ENCODE measurements at places on chromosomes 7 and 10.

DNA sequence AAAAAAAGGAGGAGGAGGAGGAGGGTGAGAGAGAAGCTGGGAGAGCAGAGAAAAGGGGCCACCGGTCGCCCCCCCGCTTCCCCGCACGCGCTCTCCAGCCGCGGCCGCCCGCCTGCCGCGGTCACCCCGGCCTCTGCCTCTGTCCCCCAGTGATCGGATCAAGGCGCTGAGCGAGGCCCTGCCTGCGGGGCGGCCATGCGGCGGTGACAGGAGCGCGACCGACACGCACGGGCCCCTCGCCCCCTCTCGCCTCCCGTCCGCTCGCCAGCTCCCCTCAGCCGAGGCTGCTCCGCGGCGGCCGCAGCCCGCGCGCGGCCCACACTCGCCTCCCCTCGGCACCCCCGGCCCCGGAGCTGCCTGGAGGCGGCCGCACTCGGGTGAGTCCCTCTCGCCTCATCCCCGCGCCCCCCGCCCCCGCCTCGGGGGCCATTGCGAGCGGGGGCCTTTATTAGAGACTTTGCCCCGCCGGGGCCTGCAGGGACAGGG is at the start of gene GTF2I:
GTF2I (plus strand) TSS at position 27 of the 486 bp plus-strand sequence. CDS start 31,411 bp downstream, outside the sequence.
- DNase-seq = no peak

DNA sequence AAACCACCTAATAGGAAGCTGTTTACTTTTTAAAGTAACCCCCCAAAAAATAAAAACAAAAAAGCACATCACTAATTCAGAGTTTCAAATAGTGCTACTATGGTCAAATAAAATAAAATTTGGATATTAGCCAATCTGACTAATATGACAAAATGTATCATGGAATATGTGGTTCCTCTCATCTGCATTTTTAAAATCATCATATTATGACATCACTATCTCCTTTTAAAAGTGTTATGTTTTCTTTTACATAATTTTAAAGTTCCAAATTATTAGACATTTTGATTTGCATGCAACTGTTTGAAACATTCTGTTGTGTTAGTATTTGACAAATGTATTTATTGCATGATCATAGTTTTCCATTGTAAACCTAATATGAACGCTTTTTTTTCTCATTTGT is 110.4 kb downstream of the AASS start:
- DNase-seq = no peak

DNA sequence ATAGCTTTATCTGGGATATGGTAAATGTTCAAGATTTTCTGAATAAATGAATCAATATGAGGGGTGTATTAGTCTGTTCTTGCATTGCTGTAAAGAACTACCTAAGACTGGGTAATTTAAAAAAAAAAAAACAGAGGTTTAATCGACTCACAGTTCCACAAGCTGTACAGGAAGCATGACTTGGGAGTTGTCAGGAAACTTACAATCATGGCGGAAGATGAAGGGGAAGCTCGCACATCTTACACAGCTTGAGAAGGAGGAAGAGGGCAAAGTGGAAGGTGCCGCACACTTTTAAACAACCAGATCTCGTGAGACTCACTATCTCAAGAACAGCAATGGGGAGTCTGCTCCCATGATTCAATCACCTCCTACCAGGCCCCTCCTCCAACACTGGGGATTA is 32.5 kb upstream of the OTUD1 start:
- DNase-seq = no peak

DNA sequence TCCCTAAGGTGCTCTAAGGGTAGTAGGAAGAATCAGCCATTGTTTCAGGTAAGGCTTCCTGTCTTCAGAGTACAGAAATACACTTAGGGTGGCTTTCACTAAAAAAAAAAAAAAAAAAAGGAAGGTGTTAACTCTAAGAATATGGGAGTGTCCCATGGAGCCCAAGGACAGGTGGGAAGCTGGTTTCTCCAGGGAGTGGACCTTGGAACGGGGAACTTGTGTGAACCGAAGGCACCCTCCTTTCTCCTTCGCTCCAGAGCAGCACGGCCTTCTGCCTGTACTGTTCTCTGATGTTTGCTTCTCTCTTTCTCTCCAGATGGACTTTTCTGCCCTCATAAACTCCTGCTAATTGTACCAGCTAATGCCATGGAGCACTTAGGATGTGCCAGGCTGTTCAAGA is 6.2 kb downstream of the OPALIN start:
- no peak for DNase-seq

GRCh38 chr10:122475100-122475499 is 13.7 kb downstream of the HTRA1 start:
- DNase-seq = no peak

DNA sequence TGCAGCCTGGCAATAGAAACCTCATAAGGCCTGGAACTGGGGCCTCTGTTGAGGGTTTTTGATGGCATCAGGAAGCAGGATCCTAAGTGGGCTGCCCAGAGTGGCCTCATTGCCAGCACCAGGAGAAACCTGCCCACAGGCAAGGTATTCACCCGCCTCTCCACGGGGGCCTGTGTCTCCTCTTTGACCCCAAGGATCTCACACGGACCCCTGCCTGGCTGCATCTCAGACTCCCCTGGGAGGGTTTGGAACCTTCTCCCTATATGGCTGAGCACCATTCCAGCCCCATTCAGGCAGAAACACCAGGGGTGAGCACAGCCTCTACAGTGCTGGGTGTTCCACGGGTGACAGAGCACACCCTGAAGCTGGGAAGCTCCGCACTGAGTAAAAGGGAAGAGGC is 14.6 kb upstream of the C10orf71 start:
- no peak for DNase-seq

- DNase-seq = no peak
Measured at GRCh38 chr7:1189986-1190772, 30.2 kb upstream of the ZFAND2A start.

- DNase-seq = no peak
Measured at GRCh38 chr7:36227223-36227622, 74.2 kb downstream of the EEPD1 start.

GRCh38 chr10:91592266-91592975 is 40.5 kb downstream of the PPP1R3C start:
- DNase-seq = no peak

- DNase-seq = no peak
Measured at GRCh38 chr10:98167191-98167590, 32.7 kb downstream of the R3HCC1L start.

- DNase-seq = no peak
Measured at GRCh38 chr10:131762789-131763696, 137.8 kb upstream of the PPP2R2D start.

DNA sequence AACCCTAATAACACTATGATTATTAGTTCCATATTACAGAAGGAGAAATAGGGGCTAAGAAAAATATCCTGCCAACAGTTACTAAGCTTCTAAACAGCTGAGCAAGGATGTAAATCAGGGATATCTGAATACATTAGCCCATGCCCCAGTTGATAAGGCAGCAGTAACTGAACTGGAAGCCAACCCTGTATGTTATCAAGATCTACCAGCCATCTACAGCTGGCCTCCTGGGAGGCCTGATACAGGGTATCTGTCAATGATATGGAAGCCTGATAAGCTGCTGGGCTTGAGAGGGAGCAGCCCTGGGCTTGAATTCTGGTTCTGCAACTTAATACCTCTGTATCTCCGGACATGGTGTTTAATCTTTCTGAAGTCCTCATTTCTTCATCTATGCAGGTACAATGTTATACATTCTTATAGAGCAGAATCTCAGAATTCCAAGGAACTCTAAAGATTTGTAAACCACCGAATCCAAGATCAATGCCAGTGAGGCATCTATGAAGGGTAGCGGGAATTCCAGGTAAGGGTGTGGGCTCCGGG is 37.9 kb upstream of the AFAP1L2 start:
- no peak for DNase-seq

- DNase-seq = no peak
Measured at GRCh38 chr10:76086761-76087639, 655.6 kb downstream of the LRMDA start.

DNA sequence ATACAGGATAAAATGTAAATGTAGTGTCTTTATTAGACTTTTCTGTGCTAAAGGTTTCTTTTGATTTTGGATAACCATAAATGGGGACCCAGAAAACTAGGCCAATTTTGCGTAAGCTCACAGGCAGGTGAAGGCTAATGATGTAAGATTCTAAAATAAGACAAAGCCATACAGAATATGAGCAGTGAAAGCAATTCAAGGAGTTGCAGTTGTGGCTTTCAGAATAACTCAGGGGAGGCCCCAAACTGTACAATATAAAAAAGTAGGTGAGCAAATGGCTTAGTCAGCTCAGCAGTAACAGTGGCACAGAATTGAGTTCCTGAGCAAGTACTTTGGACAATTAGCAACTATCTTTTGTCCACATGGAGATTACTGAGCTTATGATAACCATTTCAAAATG is 81.7 kb upstream of the NRP1 start:
- DNase-seq = no peak

- DNase-seq = no peak
Measured at GRCh38 chr10:71604324-71605018, 115.1 kb downstream of the C10orf105 start.

- DNase-seq = no peak
Measured at GRCh38 chr10:43843321-43844101, 194.8 kb upstream of the ZNF32 start.

DNA sequence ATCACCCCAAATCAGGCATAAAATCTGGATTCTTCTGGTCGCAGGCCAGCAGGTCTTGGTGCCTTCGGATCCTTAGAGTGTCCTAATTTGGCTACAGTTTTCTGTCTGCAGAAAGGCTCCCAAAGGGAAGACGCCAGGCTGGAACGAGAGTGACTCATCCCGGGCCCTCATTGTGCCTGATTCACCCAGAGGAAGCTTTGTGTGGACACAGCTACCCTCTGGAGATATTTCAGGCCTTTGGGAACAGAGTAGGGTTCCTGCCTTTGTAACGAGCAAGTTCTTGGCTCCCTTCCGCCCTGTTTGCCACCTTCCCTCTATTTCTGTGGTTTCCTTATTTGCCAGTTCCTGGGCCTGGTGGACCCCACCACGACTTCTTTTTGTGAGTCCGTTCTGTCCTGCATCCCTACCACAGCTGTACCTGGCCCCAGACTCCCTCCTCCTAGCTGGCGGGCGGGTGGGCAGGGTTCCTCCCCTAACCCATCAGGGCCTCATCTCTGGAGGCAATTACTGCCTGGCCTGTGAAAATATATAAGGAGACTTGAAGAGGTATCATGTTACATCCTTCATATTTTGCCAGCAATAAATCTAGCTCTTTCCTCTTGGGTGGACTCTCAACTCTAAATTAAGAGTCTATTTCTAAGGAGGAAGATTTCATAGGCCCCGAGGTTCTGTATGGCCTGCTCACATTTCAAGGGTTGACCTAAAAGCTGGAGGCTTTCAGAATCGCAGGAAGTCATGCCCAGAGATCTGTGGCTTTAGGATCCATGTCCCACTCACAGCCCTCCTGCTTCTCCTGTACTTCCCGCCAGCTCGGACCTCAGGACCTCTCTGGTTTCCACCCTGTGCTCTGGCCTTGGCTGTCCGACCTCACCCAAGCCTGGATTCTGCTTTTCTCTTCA is 219.2 kb upstream of the ZNF32 start:
- no peak for DNase-seq

- no peak for DNase-seq
Measured at GRCh38 chr10:33791272-33791660, 456.8 kb upstream of the NRP1 start.

All from stimulated activated CD4-positive, alpha-beta T cell treated with anti-CD3 and anti-CD28 coated beads, Interleukin-2, amount 100 ng/mL, for 24 hours (primary cell).